Activated gamma-delta T cell (primary cell): ENCODE measurements at places on chromosomes 1 and 21.

- no peak for DNase-seq
Measured at GRCh38 chr1:8211883-8212579, 105.9 kb upstream of the SLC45A1 start.

GRCh38 chr21:42552407-42553336 is 39.0 kb downstream of the SLC37A1 start:
- DNase-seq = no peak

- DNase-seq = no peak
Measured at GRCh38 chr1:209546390-209547085, 37.0 kb upstream of the CAMK1G start.

- DNase-seq = no peak
Measured at GRCh38 chr1:202752774-202753173, 42.5 kb upstream of the SYT2 start.

DNA sequence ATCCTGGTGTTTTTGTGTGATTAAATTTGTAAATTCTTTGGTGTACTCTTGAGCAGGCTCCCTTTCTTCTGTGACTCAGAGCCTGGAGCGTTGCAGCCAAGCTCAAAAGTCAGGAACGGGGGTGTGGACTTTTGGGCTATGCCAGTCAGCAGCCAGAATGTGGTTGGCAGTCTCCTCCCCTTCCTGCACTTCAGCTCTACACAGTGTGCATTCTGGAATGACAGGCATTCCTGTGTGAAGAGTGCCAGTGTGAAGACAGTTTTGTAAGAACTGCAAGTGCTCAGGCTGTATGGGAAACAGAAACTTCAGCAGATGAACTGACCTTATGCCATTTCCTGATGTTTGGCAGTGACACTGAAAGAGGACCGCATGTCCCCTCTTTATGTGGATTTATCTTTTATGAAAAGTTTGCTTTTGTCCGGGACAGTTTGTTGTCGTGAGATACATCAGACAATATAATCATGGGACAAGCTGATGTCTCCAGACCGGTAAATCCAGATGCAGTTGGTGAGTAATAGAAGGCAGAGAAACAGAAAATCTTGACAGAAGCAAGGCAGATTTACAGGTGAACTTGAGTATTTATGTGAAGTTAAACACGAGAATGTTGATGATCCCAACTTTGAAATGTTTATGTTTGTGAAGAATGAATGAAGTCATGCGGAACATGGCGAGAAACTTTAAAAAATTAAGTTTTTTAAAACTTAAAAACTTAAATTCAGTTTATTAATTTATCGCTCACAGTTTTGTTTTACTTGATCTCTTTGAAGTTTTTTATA is 67.7 kb upstream of the RCC1 start:
- DNase-seq = no peak

- DNase-seq = no peak
Measured at GRCh38 chr1:230295367-230295766, 130.8 kb downstream of the PGBD5 start.

DNA sequence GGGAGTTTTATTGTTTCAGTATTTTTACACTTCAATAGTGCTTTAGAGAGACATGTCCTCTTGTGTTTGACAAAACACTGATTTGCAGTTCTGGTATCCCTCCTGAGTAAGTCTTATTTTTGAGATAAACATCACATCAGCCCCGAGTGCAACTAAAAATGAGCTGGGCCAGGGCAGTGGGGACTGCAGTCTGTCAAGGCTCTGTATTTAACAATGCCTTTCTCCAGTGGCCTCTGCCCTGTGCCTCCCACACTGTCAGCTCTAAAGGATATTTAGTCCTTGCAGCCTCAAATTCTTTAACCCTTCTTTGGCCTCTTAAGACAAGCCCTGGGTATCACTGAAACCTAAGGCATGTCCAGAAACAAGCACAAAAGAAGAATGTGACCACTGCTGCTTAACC is 160.6 kb downstream of the ST6GALNAC5 start:
- DNase-seq = no peak

GRCh38 chr1:10490286-10490970 is 15.7 kb downstream of the PEX14 start:
- no peak for DNase-seq

GRCh38 chr1:87369736-87370478 is 41.2 kb downstream of the LMO4 start:
- DNase-seq = no peak

- DNase-seq = no peak
Measured at GRCh38 chr1:226111098-226111882, 48.8 kb downstream of the H3-3A start.

- no peak for DNase-seq
Measured at GRCh38 chr1:22414244-22414751, 37.4 kb upstream of the ZBTB40 start.

DNA sequence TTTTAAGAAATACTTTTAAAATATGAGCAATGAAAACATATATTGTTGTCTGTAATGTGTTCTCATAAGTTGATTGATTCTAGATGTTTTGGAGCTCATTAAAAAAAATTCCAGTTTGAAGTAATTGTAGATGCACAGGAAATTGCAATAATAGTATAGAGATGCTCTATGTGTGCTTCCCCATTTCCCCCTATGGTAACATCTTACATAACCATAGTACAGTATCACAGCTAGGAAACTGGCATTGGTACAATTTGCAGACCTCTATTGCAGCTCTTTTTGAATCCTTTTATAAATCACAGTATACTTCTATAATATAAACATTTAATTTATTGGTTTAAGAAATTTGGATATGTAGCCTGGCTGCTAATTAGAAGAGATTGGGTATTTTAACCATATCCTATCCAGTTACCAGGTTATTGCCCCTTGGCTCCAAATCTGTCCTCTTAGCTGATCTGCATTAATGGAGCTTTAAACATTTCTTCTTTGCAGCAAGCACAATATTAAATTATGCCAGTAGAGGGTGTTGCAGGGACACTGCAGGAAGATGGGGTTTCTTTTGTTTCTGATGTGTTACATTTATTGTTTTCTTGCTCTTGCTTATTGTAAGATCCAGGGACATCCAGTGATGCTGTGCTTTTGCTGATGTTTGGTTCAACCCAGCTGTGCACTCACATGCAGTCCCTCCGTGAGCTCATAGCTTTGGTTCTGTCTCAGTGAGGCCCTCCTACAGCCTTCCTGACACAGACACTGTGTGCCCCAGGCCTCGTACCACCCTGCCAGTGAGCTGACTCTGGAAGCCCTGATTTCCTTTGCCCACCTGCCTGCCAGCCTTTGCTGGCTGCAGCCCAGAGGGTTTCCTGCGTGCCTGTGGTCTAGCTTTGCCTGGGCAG is 103.3 kb downstream of the RABGAP1L start:
- no peak for DNase-seq

- DNase-seq = no peak
Measured at GRCh38 chr1:224106568-224107281, 7.2 kb upstream of the FBXO28 start.
